ENCODE measurements at places on chromosomes 12 and 14.

- peak; percentile 80 for DNase-seq
Observed at GRCh38 chr14:34059925-34060650, 109.2 kb upstream of the EGLN3 start.

- DNase-seq, result peak; percentile 19
Observed at GRCh38 chr12:60101715-60102114, 505.9 kb downstream of the SLC16A7 start.

DNA sequence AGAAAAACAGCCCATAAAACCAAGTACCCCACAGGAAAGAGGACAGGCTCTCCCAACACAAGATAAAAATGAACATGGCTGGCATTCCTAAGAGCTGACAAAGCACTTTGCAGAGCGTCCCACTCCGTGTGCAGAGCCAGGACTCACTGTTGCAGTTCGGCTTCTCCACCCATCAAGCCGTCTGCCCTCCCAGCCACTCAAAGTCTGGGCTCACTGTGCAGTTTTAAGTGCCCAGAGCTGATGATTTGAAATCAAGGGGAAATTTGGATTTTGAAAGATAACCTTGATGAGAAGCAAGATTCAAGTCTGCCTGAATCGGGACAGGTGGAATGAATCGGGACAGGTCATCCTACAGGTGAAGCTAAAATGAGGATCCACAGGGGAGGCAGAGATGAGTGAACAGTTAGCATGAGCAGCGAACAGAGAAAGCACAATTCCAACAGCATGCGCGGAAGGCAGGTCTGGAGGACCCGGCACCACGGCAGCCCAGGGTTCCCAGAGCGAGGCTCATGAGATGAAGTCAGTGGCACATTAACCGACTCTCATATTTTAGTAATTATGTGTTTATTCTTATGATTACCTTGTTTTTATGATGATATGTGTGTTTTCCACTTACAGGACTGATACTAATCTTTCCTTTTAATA lies 39.8 kb upstream of the GPR68 start:
- DNase-seq, result peak; percentile 94

DNA sequence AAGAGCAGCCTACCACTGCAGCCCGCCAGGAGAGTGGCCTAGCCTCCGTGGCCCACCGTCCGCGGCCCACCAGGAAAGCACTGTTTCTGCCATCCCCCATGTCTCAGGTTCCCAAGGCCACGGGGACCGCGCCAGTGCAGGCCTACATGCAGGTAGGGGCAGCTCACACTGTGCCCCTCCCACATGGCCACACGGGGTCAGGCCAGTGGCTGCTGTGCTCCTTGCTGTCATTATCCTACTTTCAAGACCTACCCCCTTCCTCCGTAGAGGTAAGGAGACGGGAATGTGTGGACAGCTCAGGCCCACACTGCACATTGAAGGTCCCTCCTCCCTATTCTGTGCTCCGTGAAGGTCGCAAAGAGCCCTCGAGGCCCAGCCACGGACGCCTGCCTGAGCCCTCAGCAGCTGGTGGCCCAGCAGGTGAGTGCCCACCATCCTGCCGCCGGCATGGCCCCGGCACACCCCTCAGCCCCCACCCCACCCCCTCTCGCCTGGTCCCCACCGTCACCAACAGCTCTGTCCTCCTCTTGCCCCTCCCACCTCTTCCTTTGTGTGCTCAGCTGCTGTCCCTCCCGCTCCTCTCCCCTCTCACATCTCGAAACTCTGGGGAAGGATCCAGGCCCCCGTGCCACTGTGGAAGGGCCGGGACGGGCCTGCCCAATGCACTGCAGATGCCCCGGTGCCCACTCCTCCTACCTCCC lies 10.0 kb downstream of the DDX51 start:
- no peak for DNase-seq

DNA sequence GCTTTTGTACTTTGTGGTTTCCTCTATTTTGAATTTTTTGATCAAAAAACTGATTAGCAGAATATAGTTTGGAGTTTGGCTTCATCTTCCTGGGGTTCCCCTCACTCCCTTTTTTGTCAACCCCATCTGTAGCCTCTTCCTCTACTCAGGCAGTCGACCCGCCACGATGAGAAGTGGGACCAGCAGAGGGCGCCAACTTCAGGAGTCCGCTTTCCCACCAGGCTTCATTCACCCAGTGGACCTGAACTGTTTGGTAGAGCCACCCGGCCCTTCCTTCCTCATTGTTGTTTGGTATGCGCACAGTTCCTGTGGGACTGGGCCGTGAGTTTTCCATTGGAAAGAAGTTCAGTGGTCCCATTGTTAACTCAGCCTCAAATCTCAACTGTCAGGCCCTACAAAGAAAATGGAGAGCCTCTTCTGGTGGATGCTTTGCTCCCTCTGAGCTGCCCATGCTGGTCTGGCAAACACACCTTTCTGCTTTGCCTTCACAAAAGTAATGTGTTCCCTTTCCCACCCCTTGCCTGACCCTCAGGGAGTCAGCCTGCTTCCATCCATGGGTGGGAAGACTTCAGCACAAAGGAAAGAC lies 21.7 kb downstream of the TMBIM6 start:
- DNase-seq, result peak; percentile 68

DNA sequence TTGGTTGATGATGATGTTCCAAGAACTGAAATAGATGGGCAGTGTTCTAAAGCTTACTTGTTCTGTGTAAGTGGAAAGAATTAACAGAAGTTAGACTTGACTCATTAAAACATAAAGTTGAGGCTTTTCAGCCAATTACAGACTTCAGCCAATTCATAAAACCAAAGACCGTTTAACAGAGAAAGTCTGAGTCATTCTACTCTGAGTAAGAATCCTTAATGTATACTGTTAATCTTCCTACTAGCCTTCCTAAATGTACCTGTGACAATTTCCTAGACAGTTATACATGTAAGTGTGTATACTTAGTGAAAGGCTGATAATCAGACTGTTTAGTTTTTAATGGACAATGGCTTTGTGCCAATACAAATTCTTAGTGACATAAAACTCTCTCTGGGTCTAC lies 681.0 kb downstream of the RPL10L start:
- no peak for DNase-seq

- peak; percentile 36 for DNase-seq
Observed at GRCh38 chr12:99529966-99530365, 117.6 kb upstream of the GARIN6 start.

GRCh38 chr14:23881282-23881681 lies 72.3 kb upstream of the DHRS4 start:
- DNase-seq, result peak; percentile 34

DNA sequence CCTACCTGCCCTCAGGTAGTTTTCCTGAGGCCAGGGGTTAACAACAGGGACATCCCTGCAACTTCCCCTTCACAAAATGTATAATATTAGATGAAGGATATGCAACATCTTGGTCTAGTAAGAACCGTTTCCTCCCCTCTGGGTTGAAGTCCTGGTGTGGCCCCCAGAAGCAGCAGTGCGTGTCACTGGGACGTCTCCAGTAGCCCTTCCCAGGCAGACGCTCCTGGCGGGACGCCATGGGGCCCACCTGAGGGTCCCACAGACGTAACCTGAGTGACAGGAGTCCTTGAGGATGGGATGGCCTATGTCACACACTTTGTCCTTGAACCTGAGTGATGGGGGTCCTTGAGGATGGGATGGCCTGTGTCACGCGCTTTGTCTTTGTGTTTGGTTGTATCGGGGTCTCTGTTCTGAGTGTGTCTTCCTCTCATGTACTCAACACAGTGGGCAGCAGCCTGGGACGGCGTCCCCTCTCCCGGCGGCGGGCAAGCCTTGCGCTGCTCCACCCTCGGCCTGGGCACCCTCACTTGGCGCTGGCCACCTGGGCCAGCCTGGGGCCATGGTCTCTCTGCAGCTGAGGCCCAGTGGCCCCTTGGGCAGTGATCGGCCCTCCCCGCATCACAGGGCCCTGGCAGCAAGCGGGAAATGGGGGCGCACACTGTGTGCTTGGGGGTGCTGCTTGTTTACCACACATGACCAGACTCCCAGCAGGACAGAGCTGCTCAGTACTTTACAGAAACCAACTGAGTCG lies 14.3 kb upstream of the AMN start:
- no peak for DNase-seq

GRCh38 chr12:103043531-103044486 lies 86.3 kb downstream of the ASCL1 start:
- DNase-seq, result no peak

GRCh38 chr12:76990716-76991115 lies 74.7 kb downstream of the E2F7 start:
- no peak for DNase-seq

- DNase-seq, result no peak
Observed at GRCh38 chr12:76073561-76073960, 10.9 kb downstream of the NAP1L1 start.

DNA sequence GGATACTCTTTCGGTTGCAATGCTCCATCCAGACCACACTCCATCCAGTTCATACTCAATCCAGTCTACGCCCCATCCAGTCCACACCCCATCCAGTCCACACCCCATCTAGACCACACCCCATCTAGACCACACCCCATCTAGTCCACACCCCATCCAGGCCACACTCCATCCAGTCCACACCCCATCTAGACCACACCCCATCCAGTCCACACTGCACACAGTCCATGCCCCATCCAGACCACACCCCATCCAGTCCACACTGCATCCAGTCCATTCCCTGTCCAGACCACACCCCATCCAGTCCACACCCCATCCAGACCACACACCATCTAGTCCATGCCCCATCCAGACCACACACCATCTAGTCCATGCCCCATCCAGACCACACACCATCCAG lies 116.0 kb upstream of the RTL1 start:
- DNase-seq, result no peak

DNA sequence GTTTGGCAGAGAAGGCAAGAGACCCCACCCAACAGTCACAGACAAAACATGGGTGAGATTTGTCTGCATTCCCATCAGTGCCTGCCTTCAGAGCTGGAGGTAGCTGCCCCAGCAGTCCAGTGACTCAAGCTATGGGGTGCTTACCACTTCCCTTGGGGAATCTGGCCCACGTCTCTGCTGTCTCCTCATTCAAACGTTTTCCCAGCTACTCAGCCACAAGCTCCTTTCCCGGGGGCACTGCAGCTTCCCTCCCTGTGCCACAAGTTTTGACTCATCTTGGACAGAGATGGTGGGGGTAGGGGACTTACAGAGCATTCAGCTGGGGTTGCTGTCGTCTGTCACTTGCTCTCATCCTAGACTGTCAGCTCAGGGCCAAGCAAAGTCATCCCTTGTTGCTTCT lies 66.6 kb downstream of the FBXL14 start:
- peak; percentile 84 for DNase-seq

DNA sequence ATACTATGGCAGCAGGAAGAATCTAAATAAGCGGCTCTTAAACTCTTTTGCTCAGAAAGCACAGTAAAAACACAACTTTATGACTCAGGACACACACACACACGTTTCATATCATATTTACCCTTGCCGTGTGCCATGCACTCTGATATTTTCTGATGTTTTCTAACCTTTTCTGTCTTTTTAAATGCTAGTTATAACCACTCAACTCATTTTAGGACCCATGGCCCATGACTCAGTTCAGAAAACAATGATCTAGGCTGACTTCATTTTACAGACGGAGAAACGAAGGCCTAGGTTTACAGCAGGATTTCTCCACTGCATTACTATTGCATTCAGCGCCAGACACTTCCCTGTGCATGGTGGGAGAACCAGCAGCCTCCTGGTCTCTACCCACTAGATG lies 9.1 kb downstream of the VWF start:
- DNase-seq, result no peak
